Keratinocyte (primary cell): ENCODE measurements at places on chromosomes 4 and X. TPM values are rescaled to one million over a fixed set of nuclear protein-coding genes. Genes with fewer than 3 reads are reported as not detected.

GRCh38 chr4:76607266-76607799 is 172.3 kb downstream of the SHROOM3 start:
- no peaks in the 10 kb centered on the region for H3K36me3 ChIP-seq
- no peaks in the 10 kb centered on the region for H3K27me3 ChIP-seq
- peaks cover 7% of the 10 kb centered on the region for H3K4me1 ChIP-seq
- no peak for DNase-seq
- H3K27ac ChIP-seq, result no peak overlapping the region

DNA sequence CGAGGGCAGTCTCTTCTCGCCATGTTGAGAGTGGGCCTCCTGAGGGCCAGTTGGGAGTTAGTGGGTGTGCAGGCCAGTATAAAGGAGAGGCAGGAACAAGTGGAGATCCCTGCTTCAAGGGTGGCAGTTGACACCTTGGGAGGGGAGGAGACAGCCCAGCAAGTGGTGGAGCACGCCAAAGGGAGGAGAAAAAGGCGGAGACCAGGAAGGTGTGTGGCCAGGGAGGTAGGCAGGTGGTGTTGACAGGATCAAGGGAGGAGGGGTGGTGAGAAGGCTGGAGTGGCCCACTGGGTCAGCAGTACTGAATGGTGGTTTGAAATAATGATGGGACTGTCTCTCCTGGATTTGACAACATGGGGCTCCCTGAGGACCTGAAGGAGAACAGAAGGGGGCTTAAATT is 32.6 kb downstream of the ZNF185 start:
- H3K4me3 ChIP-seq, result no peak overlapping the region
- no peaks in the 10 kb centered on the region for H3K27me3 ChIP-seq
- peaks cover 1% of the 10 kb centered on the region for H3K36me3 ChIP-seq
- no peak for DNase-seq

- no peaks in the 10 kb centered on the region for H3K27me3 ChIP-seq
- no peaks in the 10 kb centered on the region for H3K4me1 ChIP-seq
- H3K27ac ChIP-seq, result no peak overlapping the region
- no peak for DNase-seq
- no peaks in the 10 kb centered on the region for H3K36me3 ChIP-seq
Observed at GRCh38 chrX:9315086-9315485, 149.8 kb upstream of the TBL1X start.

DNA sequence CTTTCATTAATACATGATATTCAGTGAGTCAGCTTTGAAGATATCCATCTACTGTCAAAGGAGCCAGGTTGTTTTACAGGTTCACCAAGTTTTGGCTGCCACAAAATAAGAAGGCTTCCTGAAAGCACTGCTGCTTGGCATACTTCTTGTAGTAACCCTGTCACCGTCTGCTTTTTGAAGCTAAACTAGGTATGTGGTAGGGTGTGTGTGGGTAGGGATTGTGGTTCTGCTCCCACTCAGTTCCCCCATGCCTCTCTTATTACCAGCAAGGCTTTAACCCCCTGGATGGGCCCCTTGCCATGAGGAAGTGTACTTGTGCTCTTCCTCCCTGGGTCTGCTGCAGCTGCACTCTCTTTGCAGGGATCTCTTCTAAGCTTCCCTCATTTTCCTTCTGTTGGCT is 191.2 kb downstream of the BANK1 start:
- H3K4me3 ChIP-seq, result no peak overlapping the region
- no peaks in the 10 kb centered on the region for H3K36me3 ChIP-seq
- DNase-seq, result peak; percentile 7
- peaks cover 16% of the 10 kb centered on the region for H3K4me1 ChIP-seq

- H3K27me3 ChIP-seq, result no peaks in the 10 kb centered on the region
- no peak overlapping the region for H3K27ac ChIP-seq
- H3K36me3 ChIP-seq, result no peaks in the 10 kb centered on the region
- peaks cover 29% of the 10 kb centered on the region for H3K4me1 ChIP-seq
- no peak overlapping the region for H3K4me3 ChIP-seq
Observed at GRCh38 chr4:8323947-8324555, 54.5 kb downstream of the HTRA3 start.

Gene DDIT4L
- 0.04 to 0.46 TPM (median 0.22 TPM) in 3 replicates for polyA plus RNA-seq

Gene DCAF4L1
- 0.16 to 0.75 TPM (median 0.46 TPM) in 3 replicates for polyA plus RNA-seq

DNA sequence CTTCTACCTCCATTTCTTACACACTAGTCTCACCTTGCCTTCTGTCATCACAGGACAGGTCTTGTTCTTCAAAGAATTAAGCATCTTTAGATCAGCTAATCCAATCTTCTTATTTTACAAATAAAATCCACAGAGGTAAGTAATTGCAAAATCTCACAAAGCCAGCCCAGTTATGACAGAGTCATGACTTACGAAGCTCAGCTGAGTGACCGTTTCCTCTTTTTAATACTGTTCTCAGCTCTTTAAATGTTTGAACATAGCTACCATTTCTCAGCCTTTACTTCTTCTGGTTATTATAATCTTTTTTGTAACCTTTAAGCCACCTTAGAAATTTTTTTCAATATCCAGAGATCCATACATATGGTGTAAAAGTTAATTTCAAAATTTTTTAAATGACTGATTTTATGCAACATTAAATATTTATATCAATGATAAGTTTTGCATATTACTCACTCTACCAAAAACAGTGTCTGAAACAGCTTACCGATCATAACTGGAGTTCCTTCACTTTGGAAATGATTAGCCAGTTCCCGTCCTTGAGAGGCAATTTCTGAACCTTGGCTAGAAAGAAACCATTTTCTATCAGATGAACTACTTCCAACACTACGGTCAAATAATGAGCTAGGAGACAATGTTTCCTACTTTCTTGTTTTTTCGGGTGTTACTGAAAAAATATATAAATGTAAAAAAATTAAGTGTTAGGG is 8.8 kb downstream of the ANKRD37 start:
- H3K36me3 ChIP-seq, result peaks cover 5% of the 10 kb centered on the region
- H3K4me3 ChIP-seq, result no peak overlapping the region
- no peaks in the 10 kb centered on the region for H3K27me3 ChIP-seq

Gene ZMYM3
- polyA plus RNA-seq, result 7.3 to 11.6 TPM (median 7.7 TPM) in 3 replicates

- DNase-seq, result no peak
- H3K4me1 ChIP-seq, result no peaks in the 10 kb centered on the region
- no peak overlapping the region for H3K4me3 ChIP-seq
- H3K36me3 ChIP-seq, result no peaks in the 10 kb centered on the region
Observed at GRCh38 chr4:31307029-31307428, 586.9 kb downstream of the PCDH7 start.

DNA sequence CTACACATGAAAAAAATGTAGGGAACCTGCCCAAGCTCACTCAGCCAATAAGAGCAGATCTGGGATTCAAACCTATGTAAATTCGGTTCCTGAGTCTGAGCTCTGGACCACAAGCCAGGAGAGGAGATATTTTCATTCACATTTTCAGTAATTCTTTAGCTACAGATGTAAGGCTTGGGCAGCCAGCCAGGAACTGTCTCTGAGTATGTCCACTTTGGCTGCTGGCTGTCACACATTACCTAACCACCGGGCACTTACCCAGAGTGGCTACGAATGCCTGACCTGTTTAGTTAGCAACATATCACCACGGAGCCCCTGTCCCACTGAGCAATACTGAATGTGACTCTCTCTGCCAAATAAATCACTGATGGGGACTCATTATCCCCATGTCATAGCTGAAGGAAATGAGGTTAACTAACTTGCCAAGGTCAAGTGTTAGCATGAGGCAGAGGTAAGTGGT is 15.3 kb downstream of the USP46 start:
- no peak for DNase-seq
- H3K36me3 ChIP-seq, result no peaks in the 10 kb centered on the region
- no peaks in the 10 kb centered on the region for H3K27me3 ChIP-seq
- no peak overlapping the region for H3K4me3 ChIP-seq
- no peak overlapping the region for H3K27ac ChIP-seq

DNA sequence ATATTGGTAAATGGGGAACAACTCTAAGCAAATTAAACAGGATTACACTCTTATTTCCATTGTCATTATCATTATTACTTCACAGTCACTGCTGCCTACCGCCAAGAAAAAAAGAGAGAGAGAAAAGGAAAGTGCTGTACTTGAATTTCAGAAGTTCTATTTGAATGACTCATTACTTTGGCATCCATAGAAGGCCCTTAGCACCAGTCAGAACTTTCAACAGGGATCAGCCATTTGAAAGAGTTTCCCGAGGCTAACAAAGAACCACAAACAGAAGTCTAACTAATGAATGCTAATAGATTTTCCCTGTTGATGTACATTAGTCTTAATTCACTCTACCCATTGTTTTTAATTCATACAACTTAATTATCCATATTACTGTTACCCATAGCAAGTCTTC is 116.3 kb downstream of the SHROOM4 start:
- peaks cover 7% of the 10 kb centered on the region for H3K4me1 ChIP-seq
- no peak overlapping the region for H3K27ac ChIP-seq
- H3K27me3 ChIP-seq, result no peaks in the 10 kb centered on the region
- H3K4me3 ChIP-seq, result no peak overlapping the region

- no peaks in the 10 kb centered on the region for H3K4me1 ChIP-seq
- no peak overlapping the region for H3K27ac ChIP-seq
- no peak for DNase-seq
- no peaks in the 10 kb centered on the region for H3K27me3 ChIP-seq
Observed at GRCh38 chrX:144681501-144681900, 565.8 kb upstream of the SPANXN1 start.

DNA sequence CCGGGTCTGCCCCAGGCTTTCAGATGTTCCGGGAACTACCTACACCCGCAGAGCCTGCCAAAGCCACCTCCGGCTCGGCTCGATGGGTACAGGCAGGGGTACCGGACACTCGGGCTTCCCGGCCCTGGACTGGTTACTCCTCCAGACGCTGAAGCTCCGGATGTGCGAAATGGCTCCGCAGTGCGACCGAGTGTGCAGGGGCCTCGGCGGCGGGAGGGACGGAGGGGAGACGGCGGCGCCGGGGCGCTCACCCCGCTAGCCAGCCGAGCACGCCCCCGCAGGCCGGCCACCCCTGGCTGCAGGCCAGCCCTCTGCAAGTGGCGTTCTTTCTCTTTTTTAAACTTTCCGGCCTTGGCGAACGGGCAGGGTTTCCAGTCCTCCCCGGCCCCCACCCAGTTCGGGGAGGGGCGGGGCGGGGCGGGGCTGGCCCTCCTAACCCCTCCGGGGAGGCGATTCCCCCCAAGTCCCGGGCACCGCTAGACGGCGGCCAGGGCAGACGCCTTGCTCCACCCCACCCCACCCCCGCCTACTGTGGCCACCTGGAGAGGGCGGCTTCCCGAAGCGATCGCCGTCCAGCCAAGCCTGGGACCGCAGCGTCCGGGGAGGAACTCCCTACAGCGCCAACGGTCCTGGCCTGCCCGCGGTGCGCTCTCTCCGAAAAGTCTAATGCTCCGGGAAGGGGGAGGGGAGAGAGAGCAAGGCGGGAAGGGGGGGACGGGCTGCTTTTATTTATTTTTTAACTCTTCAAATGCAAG is 7.5 kb downstream of the BCOR start:
- H3K4me1 ChIP-seq, result peaks cover 13% of the 10 kb centered on the region
- peak overlapping the region; percentile 8 for H3K4me3 ChIP-seq

Gene IL3RA
- not detected in 3 replicates for polyA plus RNA-seq

GRCh38 chr4:5554376-5554775 is 154.0 kb downstream of the EVC2 start:
- DNase-seq, result no peak
- H3K4me1 ChIP-seq, result no peaks in the 10 kb centered on the region
- no peaks in the 10 kb centered on the region for H3K27me3 ChIP-seq
- no peaks in the 10 kb centered on the region for H3K36me3 ChIP-seq

DNA sequence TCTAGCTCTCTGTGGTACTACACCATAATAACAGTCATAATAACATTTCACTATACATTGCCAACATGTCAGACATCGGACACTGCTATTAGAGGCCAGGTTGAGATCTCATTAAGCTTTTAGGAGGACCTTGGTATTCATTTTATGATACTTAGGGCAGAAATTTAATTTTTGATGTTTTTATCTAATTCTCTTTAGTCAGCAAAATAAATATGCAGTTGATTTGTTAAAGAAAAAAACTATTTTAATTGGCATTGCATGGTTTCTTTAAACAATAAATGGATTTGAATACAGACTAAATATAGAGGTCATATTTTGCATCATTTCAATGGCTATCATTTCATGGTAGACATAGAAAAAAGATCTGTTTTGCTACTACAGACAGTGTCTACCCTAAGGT is 308.7 kb downstream of the PRDM5 start:
- H3K36me3 ChIP-seq, result no peaks in the 10 kb centered on the region
- no peak for DNase-seq
- H3K4me1 ChIP-seq, result no peaks in the 10 kb centered on the region
- H3K4me3 ChIP-seq, result no peak overlapping the region
- no peak overlapping the region for H3K27ac ChIP-seq
- H3K27me3 ChIP-seq, result no peaks in the 10 kb centered on the region

DNA sequence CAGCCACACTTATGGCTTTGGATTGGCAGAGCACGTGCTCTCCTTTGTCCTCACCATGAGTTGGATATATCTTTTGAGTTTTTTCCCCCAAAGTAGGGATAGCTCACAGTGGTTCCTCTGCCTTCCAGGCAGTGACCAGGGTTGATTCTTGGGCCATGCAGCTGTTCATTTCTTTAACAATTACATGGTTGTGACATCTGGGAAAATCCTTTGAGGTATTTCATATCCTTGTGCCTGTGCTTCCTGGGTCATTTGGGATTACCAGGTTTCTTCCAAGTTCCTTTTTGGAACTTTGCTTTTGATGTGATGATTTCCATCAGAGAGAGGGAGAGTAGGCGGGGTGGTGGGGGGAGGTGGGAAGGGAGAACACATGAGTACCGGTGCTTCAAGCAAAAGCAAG is 15.6 kb downstream of the BCORL1 start:
- no peaks in the 10 kb centered on the region for H3K27me3 ChIP-seq
- H3K36me3 ChIP-seq, result no peaks in the 10 kb centered on the region
- peaks cover 5% of the 10 kb centered on the region for H3K4me1 ChIP-seq
- H3K4me3 ChIP-seq, result no peak overlapping the region

Gene GABRB1
- not detected in 3 replicates for polyA plus RNA-seq

DNA sequence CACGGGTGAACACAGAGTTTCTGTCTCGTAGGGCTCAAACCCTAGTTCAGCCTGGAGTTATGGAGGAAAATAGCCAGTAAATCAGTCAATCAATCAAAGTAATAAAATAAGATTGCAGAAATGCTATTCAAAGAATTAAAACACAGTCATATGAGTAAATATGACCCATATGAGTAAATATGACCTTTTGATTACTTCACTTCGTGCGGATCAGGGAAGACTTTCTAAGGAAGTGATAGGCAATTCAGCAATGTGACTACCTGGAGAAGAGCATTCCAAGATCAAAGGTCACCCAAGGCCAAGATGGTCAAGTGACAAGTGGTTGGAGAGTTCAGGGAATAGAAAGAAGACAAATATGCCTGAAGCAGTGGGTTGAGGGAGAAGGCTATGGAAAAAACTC is 722.6 kb downstream of the ADGRL3 start:
- no peak overlapping the region for H3K27ac ChIP-seq
- H3K4me3 ChIP-seq, result no peak overlapping the region
- no peaks in the 10 kb centered on the region for H3K27me3 ChIP-seq
- no peak for DNase-seq

Gene KCND1
- polyA plus RNA-seq, result 0.20 to 0.30 TPM (median 0.25 TPM) in 3 replicates

Gene TMEM47
- polyA plus RNA-seq, result 0.07 to 0.16 TPM (median 0.10 TPM) in 3 replicates

GRCh38 chr4:125198916-125199315 is 115.8 kb upstream of the FAT4 start:
- H3K27ac ChIP-seq, result no peak overlapping the region
- H3K4me3 ChIP-seq, result no peak overlapping the region
- no peak for DNase-seq
